ENCODE measurements at places on chromosomes 4 and X.

GRCh38 chr4:89007338-89007939 lies 49.5 kb downstream of the FAM13A start:
- no peak for DNase-seq

DNA sequence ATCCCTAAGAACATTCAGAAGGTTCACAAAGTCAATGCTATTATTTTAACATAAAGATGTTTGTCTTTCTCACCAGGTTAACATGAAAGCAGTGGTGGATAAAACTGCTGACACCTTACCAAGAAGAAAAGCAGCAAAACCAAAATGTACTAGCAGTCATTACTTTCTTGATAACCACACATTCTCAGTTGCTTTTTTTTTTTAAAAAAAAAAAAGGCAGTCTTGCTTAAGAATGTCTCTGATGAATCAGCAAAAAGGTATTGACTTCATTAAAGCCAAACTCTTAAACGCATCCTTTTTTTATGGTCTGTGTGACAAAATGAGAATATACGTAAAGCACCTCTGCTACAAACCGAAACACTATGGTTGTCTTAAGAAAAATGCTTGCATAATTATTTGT lies 31.9 kb downstream of the CDKL2 start:
- no peak for DNase-seq

DNA sequence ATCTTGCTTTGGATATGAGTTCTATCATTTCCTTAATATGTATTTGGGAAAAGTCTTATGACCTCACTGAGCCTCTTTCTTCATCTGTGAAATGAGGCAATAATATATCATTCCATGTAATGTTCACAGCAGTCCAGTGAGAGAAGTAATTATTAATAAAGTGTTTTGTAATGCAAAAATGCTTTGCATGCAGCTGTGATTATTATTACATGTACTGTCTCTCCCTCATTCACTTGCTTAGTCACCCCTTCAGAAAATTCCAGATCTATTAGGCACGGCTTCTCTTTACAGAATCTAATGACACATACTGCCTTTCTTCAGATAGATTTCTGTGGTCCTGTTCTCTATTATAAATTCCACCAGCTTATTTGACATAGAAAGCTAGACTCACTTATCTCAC lies 53.5 kb upstream of the FGF13 start:
- no peak for DNase-seq

DNA sequence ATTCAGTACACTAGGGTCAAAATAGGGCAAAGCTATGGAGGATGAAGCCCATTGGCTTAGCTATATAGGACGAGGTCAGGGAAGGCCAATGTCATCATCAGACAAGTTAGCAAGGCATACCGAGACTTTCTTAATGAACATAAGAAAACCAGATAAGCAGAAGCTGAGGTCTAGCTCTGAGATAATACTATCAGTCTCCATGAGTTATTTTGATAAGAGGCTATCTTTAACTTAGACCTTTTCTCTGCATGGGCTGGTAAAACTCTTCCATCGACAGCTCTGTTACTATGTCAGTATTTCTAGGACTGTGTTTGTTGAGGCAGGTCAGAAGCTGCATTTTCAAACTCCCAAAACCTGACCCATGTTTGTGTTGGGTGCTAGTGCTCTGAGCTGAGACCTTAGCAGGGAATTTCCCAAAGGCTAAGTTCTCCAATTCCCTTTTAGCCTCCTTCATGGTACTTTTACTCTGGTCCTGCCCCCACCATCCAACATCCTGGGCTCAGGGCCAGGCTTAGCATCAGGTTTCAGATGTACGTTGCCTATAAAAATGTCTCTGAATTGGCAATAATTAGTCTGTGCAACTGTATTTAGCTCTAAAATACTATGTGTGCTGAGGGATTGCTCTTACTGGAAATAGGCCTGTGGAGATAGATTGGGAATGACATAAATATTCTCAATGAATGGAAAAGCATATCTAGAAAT lies 29.3 kb upstream of the LRAT start:
- DNase-seq: no peak
